BJ (cell line): ENCODE measurements at places on chromosomes 4 and X.

DNA sequence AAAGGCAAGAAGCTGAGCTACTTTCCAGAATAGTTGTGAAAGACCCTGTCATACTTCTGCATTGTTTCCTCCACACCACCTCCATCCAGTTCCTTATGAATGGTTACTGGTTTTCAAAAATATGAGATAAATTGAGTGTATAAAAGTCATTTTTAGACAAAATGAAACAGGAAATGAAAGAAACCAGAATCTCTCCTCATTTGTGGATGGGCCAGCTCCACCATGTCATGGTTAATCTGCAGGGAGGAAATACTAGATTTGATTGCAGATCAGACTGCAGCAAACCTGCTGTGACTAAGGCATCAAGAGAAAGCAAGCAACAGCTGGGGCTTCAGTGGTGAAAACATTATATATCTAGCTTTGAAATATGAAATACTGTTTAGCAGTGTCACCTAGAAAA is 23.8 kb downstream of the F9 start:
- no peak for DNase-seq

GRCh38 chr4:121913667-121914066 is 38.2 kb downstream of the TRPC3 start:
- no peak for DNase-seq

DNA sequence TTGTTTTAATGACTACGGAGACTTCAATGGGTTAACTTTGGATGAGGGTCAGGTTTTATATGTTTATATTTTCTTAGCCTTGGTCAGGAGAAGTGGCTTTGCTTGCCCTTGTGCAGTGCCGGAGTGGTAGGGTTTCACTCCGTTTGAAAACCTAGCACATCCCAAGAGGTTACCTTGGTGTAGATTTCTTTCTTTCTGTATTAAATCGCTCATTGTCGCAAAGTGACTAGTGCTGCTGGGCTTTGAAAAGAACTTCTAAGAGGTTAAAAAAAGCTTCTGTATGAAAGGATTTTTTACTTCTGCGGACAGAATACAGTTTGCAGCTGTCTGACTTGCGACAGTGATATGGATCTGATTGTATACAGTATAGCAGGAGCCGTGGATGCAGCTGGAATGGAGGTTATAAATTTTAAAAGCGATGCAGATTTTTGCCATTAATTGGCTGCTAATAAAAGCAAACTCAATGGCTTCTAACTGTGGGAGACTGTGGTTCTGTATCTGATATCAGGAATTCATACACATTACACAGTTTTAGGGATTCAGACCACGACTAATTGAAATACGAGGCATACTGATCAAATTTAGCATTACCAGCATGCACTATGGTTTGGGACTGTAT is 340.9 kb upstream of the PITX2 start:
- DNase-seq = no peak

DNA sequence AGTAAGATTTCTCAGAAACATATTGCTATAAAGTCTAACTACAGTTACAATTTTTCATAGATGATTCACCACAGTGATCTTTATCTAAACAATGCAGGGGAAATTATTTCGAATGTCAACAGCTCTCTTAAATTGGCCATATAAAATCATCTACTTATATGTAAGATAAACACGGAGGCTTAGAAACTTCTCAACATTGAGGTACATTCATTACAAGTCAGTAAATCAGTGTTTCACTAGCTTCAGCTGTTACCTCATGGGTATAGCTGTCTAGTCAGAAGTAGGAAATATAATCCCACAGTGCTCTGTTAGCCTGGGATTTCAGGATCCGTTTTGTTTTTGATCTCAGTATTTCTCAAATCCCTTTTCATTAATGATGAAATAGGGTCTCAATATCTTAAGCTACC is 43.2 kb downstream of the PCDH7 start:
- no peak for DNase-seq

DNA sequence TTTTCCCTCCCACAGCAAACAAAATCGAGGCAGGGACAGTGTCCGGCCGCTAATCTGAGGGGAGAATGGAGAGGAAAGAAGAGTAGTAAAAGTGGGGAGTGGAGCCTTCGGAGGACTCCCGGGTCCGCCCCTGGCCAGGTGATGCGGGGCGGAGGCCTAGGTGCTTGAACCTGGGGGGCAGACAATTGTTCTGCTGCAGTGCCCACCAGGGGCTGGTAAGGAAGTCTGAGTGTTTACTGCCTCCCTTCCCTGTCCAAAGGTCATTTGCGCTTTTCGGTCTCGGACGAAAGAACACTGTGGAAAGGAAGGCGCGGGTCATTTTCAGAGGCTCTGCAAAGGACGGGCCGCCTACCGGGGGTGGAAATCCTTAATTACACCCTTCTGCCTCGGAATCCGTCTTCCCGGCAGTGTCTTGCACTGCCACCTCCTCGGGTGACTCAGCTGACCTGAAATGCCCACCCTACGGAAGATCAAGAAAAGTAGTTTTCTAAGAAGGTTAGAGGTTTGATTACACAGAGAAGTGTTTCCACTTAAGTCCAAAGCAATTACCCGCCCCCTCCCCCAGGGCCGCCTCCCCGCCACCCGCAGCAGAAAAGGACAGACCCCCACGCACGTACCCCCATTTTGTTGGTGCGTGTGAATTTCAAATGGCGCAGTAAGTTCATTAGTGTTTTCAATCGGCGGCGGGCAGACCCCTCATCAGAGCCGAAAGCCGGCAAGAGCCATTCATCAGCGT is 99.9 kb upstream of the TENM3 start:
- no peak for DNase-seq

GRCh38 chr4:150983851-150984250 is 31.2 kb downstream of the LRBA start:
- DNase-seq = no peak

GRCh38 chrX:71098302-71098701 is 2.7 kb downstream of the FOXO4 start:
- no peak for DNase-seq

- peak; percentile 39 for DNase-seq
Measured at GRCh38 chr4:140996766-140997165, 136.5 kb downstream of the RNF150 start.

DNA sequence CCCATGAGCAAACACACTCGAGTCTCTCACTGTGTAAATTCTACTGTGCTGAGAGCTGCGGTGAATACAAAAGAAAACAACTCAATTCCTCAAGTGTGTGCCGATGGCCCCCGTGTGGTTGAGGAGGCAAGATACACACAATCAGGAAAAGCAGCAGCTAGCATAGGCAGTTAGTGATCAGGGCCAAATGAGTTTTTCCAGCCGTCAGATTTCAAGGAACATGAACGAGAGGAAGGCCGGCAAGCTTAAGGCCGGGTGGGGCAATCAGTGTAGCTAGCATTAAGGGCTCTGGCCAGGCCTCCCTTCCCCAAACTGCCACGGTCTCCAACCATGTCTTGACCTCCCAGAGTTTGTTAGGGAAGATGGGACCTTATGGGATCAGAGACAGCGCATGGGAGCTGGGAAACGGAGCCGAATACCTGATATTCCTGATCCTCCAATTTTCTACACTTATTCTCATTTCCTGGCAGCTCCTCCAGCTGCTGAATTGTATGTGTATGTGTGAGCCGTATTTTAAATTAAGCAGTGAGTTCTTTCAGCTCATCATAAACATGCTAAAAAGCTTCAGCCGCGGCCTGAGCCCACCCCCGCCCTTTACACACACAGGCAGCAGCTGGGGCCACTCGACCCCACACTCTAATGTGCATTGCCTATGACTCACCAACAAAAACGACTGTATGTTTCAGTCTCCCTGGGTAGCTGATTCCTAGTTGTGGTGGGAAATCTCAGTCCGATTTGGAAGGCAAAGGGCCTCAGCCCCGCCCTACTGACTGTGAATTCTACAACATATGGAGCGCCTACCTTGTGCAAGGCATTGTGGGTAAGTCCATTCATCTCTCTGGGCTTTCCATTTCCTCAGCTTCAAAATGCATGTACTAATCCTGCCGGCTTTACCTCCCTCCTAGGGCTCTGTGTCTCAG is 59.9 kb downstream of the RTL9 start:
- no peak for DNase-seq

GRCh38 chrX:154444755-154445246 is 860 bp downstream of the FAM50A start:
- DNase-seq = no peak

GRCh38 chrX:45852884-45853283 is 652.2 kb upstream of the DIPK2B start:
- no peak for DNase-seq

DNA sequence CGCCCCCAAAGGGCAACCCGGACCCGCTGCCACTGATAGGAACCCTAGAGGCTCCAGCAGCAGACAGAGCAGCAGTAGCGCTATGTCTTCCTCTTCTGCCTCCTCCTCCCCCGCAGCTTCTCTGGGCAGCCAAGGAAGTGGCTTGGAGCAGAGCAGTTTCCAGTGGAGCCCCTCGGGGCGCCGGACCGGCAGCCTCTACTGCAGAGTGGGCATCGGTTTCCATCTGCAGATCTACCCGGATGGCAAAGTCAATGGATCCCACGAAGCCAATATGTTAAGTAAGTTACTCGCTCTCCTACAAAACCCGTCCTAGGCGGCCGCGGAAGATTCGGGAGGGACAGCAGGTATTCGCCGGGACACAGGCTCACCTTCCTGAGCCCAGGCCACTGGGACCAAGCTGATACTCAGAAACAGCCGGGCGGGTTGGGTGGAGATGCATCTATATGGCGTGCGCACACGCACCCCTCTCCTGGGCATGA is 477 bp downstream of the FGF5 start:
- DNase-seq = no peak

GRCh38 chr4:15965325-15965724 is 2.4 kb upstream of the FGFBP2 start:
- DNase-seq = no peak

- DNase-seq = no peak
Measured at GRCh38 chr4:17173300-17173699, 274.9 kb upstream of the LDB2 start.

DNA sequence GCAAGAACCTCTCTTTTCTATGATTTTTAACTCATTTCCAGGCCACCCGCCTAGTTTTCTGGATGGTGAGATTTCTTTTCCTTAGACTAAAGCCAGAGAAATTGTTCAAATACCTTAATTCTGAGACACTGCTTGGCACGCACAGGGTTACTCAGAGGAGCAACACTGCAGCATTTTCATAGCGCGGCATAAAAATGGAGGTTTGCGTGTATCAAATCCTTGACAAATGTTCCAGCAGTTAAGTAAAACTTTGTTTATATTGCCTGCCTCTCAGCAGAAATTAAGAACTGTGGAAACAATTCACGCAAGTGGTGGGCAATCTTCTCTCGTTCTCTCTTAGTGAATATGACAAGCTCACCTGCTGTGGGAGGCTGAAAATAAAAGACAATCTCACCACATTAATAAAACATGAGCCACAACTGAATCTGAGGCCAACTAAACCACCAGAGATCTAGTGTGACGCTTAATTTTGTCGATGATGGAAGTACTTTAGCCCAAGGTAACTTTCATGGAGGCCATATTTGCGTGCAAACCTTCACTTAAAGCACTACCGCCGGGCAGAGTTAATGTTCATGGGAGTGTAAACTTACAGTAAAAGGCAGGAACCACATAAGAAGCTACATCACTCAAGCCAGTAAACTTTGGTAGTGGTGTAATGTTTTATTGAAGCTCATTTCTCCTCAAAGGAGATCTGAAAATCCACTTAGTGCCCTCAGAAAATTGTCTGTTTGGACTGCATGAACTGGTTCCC is 894.8 kb upstream of the EPHA5 start:
- DNase-seq = peak; percentile 95

DNA sequence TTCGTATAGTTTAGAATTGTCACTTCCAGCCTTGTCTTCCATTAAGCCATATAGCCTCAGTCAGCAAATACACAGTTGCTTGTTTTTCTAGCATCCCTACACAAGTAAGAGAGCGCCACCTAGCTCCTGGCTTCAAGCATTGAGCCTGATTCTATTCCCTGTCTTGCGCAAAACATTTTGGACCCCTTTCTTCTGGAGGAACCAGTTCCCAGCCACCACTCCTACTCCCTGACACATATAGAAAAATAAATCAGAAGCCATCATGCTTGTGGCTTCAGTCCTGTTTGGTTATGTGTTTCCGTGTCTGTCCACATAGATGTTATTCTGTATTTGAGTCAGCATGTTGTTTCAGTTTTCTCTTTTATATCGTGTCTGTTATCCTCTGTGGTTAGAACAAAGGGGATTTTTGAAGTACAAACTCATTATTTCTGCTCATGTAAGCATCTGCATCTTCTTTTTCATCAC is 59.9 kb downstream of the GK start:
- DNase-seq = no peak

DNA sequence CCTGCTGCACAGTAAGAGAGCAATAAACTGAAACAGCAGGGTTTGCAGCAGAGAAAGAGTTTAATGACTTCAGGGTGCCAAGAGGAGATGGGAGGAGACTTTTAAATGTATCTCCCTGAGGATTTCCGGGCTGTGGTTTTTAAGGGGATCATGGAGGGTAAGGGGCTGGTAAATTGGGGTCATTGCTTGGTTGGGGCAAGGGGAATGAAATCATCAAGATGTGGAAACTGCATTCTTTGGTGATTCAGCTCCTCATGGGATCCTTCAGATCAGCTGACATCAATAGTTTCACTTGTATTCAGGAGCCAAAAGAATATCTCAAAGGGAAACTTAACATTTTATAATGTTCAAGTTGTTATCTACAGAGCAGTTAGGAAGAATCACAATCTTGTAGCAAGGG is 174.3 kb upstream of the ANXA10 start:
- DNase-seq = no peak

DNA sequence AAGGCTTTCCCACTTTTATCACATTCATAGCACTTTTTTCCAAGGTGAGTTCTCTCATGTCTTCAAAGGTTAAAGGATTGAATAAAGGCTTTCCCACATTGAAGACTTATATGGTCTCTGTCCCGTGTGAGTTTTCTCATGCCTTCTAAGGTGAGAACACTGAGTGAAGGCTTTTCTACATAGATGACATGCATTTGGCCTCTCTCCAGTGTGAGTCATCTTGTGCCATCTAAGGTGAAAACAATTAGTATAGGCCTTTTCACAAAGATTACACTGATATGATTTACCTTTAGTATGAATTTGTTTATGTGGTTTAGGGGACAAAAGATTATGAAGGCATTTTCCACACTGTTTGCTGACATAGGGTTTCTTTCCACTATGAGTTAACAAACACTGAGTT is 21.2 kb downstream of the USP17L30 start:
- no peak for DNase-seq

DNA sequence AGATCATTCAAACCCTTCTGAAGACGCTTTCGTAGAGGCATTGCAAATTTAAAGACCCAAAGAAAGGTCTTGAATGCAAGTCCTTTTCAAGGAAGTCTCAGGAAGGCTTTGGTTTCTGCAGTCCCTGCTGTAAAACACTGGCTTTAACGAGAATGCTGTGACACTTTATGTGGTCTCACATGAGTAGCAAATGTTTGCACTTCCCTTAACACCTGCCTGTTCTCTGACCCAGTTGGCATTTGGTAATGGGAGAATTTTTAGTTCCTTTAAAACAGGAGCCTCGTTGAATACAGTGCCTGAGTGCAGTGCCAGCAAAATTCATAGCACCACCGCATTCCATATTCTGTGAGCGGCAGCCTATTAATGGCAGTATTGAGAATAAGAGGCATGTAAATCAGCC is 330.5 kb upstream of the PRKX start:
- no peak for DNase-seq

GRCh38 chrX:39065051-39065871 is 264.0 kb downstream of the MID1IP1 start:
- no peak for DNase-seq

- DNase-seq = no peak
Measured at GRCh38 chr4:71270901-71271300, 67.9 kb upstream of the SLC4A4 start.

GRCh38 chr4:111934314-111934713 is 210.9 kb upstream of the FAM241A start:
- no peak for DNase-seq
